Activated gamma-delta T cell treated with anti-CD3 and anti-CD28 coated beads, Interleukin-2, amount 50 U/mL, for 16 hours (primary cell): ENCODE measurements at places on chromosomes 16 and 17.

- no peak for DNase-seq
Measured at GRCh38 chr17:63832455-63832854, 5.0 kb upstream of the FTSJ3 start.

DNA sequence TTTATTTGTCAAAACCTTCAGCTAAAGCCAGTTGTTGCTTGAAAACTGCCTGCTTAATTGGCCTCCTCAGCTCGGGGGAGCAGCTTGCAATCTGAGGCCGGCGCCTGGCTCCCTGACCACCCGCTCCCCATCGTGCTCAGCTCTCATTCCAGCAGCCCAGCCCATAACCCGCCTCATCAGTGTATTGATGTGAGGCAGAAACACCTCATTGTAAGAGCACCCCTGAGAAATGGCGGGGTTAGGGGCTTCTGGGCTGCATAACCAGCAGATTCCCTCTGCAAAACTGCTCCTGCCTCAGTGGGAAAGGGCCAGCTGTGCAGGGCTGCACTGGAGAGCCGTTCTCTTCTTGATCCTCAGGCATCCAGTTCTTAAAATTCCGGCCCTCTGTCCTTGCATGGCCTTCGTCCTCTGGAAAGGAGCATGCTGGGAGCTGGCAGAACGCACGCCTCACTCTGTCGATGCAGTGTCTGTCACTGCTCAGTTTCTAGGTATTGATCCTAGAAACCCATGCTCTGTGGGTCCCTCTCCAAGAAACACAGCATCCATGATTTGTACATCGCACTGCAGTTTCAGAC is 113.8 kb upstream of the CHMP6 start:
- DNase-seq = no peak

DNA sequence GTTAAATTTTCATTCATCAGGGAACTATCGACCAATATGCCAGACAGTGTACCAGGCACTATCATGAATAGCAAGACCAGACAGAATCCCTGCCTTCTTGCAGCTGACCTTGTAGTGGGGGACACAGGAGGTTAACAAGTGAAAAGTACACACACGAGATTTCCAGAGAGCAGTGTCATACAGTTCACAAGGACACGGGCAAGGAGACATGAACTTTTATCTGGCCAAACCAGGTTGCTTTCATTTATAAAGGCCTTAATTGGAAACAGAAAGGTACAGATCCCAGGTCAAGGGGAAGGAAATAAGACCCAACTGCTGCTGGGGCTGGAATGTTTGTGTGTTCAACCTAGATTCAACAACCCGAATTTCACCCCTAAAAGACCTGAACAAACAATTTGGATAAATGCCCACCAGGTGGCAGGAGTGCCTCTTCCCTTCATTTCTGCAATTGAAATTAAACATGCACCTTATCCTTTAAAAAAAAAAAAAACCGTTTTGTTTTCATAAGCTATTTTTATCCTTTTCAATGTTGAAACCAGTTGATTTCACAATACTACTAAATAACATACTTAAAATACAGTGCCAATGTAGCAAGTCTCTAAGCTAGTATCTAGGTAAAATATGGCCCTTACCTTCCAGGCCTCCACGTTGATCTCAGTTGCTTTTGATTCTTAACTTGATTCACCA is 65.9 kb downstream of the EMP2 start:
- DNase-seq = no peak

DNA sequence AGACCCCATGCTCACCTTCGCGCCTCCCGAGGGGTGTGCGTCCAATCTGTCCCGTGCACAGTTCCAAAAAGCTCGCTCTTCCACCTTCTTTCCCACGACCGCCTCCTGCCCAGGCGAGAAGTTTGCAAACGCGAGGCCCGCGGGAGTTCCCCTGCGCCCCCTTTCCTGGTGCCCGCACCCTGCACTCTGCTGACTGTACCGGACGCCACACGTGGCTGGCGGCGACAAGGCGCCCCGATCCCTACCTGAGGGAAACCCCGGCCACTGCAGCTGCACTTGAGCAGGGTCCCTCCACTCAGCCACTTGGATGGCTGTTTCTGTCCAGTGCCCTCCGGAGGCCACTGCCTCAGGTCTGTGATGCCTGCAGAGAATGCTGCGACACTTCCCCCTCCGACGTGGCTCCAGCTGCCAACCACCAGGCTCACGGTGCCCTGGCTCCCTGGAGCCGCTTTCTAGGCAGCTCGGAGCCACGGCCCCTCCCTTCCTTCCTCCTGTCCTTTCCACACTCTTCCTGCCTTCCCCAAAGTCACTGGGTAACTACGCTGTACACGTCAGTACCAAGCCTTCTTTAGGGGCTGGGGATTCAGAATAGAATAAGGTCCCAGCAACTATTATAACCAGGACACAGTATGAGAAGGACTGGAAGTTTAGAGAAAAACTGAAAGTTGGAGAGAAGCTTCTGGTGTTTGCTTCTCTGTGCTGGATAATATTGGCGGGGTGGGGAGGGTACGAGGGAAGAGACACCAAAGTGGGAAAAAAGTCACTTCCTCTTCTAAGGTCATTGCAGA is at the start of gene MLKL:
TSS of gene MLKL (minus strand) at position 425 of the 788 bp plus-strand sequence. CDS start 5,105 bp downstream, outside the sequence.
- DNase-seq = peak; percentile 43

GRCh38 chr17:44636562-44636961 is 19.7 kb upstream of the MEIOC start:
- DNase-seq = no peak

- no peak for DNase-seq
Measured at GRCh38 chr17:82397449-82398335, 20.5 kb upstream of the HEXD start.

- DNase-seq = peak; percentile 62
Measured at GRCh38 chr17:49851387-49852291, 3.8 kb upstream of the TAC4 start.

- no peak for DNase-seq
Measured at GRCh38 chr17:74442291-74442669, 10.4 kb downstream of the GPRC5C start.

GRCh38 chr17:66578781-66579489 is 256.0 kb upstream of the CACNG5 start:
- no peak for DNase-seq

GRCh38 chr17:44348234-44348987 is 3.3 kb downstream of the GRN start:
- no peak for DNase-seq

- no peak for DNase-seq
Measured at GRCh38 chr17:61160204-61160603, 239.4 kb upstream of the TBX2 start.

GRCh38 chr16:84845496-84846002 is 25.8 kb downstream of the CRISPLD2 start:
- no peak for DNase-seq

DNA sequence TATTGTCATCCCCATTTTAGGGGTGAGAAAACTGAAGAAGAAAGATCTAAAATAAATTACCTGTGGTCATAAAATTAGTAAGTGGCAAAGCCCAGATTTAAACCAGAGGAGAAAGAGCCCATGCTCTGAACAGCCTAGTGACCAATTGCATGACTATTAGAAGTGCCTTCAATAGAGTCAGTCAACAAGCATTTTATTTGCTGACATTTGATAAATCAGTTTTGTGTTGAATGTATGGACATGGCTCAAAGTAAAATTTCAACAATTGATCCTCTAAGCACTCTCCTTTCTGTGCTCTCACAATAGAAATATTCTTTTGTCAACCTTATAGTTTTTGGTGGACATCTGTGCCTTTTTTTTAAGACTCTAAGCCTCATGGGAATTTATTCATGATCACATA is 572.9 kb upstream of the SOX9 start:
- no peak for DNase-seq

GRCh38 chr16:73151225-73151624 is 103.3 kb upstream of the ZFHX3 start:
- DNase-seq = no peak

DNA sequence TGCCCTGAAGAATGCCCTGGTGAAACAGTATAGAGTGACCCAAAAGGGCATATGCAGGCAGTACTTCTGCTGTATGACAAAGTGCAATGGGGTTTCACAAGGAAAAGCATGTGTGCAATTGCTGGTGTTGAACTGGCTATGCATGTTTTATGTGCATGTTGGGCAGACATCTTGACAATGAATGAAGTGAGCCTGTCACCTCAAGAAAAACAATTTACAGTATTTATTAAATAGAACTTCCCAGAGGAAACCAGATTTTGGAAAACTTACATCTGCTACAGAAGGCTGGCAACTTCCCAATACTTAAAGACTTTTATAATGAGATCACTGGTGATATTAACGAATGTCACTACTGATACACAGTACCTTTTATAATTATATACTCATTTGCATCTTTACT is 30.6 kb downstream of the C17orf67 start:
- no peak for DNase-seq

DNA sequence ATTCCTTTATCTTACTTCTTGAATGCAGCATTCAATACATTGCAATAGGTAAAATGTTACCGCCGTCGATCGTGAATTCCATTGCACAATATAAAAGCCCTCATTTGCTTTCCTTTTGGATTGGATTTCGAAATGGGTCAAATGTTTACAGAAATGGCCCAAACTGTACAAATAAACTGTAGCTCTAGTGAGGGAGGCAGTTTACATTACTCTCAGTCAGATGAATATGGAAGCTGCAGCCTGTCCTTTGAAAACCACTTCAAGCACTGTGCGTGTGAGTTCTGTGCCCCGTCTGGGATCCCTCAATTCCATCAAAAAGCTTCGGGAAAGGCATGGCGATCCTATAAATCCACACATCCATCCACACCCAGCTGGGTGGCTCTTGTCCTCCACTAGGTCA is 258.6 kb upstream of the FOXF1 start:
- no peak for DNase-seq

DNA sequence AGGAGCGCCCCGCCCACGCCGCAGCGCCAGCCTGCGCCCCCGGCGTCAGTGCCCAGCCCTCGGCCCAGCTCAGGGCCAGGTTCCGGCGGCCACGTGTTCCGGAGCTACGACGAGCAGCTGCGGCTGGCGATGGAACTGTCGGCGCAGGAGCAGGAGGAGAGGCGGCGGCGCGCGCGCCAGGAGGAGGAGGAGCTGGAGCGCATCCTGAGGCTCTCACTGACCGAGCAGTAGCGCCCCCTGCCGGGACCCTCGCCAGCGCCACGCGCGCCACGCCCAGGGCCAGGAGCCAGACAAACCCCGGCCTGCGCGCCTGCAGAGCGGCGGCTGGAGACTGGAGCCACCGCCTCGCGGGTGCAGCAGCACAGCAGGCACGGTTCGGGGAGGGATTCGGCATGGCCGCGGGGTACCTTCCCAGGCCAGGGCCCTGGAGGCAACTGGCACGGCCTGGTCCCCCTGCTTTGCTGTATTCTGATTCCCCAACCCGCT is 9.3 kb downstream of the CORO6 start:
- peak; percentile 89 for DNase-seq

GRCh38 chr16:46759309-46759708 is 11.2 kb upstream of the MYLK3 start:
- no peak for DNase-seq

DNA sequence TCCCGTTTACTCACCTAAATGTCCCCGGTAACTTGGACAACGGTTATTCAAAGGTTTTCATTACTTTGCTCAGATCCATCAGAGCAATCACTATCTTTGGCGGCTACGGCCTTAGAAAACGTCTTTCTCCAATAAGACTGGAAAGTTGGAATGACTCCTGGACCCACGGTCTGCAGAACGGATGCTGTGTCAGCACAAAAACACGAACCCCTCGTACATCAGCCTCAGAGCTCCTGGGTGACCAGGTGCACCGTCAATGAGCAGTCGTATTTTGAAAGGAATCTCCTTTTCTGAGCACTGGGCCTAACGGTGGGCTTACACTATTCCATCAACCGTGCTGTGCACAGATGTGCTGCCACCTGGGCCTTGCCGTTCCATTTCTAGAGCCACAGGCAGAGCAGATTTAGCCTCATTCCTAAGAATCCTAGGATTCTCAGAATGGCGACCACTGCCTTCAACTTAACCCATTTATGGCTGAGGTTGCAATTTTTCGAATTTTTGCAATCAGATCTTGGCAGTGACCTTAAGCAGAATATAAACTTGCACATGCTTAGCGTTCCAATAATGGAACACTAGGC is 110.8 kb upstream of the ZNF750 start:
- no peak for DNase-seq

DNA sequence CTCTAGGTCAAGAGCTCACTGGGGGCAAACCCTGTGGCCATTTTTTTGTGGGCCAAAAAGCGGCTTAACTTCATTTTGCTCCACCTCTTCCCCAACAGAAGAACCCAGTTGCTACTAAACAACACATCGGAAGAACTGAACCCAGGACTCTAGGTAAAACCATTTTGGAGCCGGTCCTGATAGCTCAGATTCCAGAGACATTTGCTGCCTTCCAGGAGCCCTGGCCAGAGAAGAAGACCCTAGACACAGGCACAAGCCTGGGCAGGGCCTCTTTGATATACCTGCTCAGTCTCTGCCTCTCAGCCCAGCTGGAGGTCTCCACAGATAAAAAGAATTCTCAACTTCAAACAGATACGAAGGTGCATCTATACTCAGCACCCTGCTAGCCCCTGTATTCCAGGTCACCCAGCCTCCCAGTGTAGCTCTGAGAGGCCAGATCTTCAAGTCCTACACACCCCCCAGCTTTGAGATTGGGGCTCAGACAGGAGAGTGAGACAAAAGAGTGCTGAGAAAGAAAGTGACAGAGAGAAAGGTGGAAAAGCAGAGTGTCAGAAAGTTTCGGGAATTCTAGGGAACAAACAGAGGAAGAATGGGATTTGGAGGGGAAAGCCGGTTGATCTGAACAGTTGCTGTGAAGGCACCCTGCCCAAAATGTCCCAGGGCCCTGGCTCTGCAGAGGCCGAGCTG is 6.6 kb upstream of the HOXB9 start:
- no peak for DNase-seq

GRCh38 chr17:69444023-69444422 is 29.5 kb downstream of the MAP2K6 start:
- no peak for DNase-seq

GRCh38 chr17:55171634-55172328 is 93.0 kb upstream of the HLF start:
- DNase-seq = no peak

GRCh38 chr17:10392880-10393279 is 20.1 kb upstream of the MYH13 start:
- DNase-seq = no peak

GRCh38 chr17:80691784-80692183 is 147.1 kb downstream of the RPTOR start:
- DNase-seq = no peak

GRCh38 chr16:65200857-65201256 is 79.0 kb upstream of the CDH11 start:
- no peak for DNase-seq

DNA sequence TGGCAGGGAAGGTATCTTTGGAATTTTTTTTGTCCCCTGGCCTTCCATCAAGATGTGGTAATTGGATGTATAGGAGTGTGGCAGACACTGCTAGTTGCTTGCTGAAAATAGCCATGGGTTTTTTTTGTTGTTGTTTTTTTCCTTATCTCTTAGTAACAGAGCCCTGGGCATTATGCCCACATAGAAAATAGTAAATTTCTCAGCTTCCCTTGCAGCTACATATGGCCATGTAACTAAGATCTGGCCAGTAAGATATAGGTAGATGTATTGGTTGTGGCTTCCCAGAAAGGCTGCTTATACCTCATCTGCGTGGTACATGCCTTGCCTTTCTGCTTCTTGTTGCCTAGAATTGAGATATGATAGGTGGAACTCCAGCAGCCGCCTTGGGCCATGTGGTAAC is 349.9 kb downstream of the CPPED1 start:
- no peak for DNase-seq
